Gastroesophageal sphincter (tissue), 4 donors: ENCODE measurements at places on chromosomes 7 and 10. TPM values are rescaled to one million over a fixed set of nuclear protein-coding genes. Genes with fewer than 3 reads are reported as not detected.
A peak's percentile ranks its signal among the peaks of the same experiment; 100 is the strongest.

- ATAC-seq: no peak
Measured at GRCh38 chr7:112708236-112708635, 82.0 kb downstream of the TMEM168 start.

DNA sequence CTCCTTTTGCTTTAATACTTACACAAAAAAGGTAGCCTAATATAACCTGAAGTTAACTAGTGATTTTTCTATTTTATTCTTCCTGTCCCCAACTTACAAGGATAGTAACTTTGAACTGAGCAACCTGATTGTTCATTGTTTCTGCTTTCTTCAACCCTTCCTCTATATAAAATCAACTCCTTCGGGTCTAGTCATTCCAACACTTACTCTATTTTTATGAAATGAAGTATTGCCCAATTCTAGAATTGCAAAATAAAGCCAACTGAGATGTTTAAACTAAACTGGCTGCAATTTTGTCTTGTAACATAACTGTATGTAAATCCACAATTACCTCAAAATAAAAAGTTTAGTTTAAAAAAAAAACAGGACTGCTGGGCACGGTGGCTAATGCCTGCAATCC lies 20.3 kb upstream of the DNA2 start:
- no peak for ATAC-seq

GRCh38 chr7:139820089-139820488 lies 9.0 kb upstream of the TBXAS1 start:
- no peak for ATAC-seq

DNA sequence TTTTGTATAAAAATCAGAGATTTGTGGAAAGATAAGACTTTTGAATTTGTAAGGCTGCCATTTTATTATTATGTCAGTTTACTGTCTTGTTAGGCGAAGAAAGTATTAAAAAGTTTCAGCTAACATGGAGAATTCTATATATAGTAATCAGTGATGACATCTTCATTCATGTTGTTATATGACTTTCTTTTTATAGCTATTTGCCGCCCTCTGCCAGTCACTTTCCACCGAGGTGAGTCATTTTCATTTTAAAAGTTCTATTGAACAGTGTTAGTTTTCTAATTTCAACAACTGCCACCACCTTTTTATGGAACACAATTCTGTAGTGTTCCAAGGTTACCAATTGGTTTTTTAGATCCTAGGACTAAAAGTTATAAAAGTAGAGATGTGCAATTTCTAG lies 11.8 kb downstream of the CUTC start:
- ATAC-seq: no peak

- ATAC-seq: no peak
Measured at GRCh38 chr7:139869886-139870285, 40.8 kb downstream of the TBXAS1 start.

The WDR11 gene
- total RNA-seq: 44.3 TPM

The CELF2 gene
- 82.4 TPM for total RNA-seq

- ATAC-seq: no peak
Measured at GRCh38 chr10:126867567-126868365, 37.5 kb upstream of the DOCK1 start.

The OPALIN gene
- total RNA-seq: not detected

- no peak for ATAC-seq
Measured at GRCh38 chr7:32481176-32481575, 9.0 kb downstream of the LSM5 start.

- ATAC-seq: no peak
Measured at GRCh38 chr7:18715988-18716387, 220.4 kb downstream of the HDAC9 start.

The GCK gene
- 0.54 TPM for total RNA-seq

GRCh38 chr10:102229810-102230263 lies 3.7 kb downstream of the ELOVL3 start:
- peak; percentile 38 for ATAC-seq

The UBTD1 gene
- total RNA-seq: 8.1 TPM

DNA sequence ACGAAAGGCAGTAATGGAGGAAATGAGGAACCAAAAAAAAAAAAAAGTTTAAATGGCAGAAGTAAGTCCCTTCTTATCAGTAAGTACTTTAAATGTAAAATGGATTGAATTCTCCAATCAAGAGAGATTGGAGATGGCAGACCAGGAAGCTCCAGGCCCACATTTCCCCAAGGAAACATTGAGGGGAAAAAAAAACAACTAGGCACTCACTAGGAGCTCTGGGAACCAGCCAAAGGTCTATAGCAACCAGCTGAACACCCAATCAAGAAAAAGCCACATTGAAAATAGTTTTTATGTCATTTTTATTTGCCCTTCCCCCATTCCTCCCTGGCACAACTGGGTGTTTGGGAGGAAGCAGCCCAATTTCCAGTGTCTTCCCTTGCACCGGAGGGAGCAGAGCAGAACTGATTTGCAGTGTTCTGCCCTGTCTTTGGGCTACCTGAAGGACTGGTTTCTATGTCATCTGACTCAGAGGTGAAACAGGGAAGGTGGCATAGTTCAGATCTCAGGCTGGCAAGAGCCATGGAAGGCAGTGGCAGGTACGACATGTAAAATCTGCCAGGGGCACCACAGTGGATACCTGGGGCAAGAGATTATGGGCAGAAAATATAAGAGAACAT lies 121.9 kb downstream of the SMURF1 start:
- ATAC-seq: no peak

- no peak for ATAC-seq
Measured at GRCh38 chr10:36448760-36449691, 676.4 kb upstream of the ANKRD30A start.

The SPDYE5 gene
- total RNA-seq: not detected

- no peak for ATAC-seq
Measured at GRCh38 chr10:2460812-2461211, 606.5 kb upstream of the PFKP start.

The NKX2-3 gene
- not detected for total RNA-seq

The IFIT2 gene
- 3.2 TPM for total RNA-seq

The HMX3 gene
- total RNA-seq: 1.1 TPM

DNA sequence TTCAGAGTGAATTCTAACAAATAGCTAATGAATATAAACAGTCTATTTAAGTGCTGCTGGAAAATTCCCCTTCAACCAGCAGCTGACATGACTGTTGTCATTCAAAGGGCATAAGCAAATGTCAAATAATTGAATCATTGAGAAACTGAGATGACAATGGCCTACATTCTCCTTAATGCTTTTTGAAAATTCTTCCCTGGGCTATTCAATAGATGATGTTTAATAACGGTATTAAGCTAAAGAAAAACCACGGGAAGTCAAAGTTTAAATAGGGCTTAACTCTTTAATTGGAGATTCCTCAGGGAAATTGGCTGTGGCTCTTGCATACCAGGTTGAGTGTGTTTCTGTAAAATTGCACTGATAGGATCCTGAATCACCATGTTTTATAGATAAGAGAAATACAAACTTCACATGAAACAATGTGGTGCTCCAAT lies 77.0 kb downstream of the ARL4A start:
- ATAC-seq: no peak

The EPHA1 gene
- total RNA-seq: not detected

The MSMB gene
- not detected for total RNA-seq

DNA sequence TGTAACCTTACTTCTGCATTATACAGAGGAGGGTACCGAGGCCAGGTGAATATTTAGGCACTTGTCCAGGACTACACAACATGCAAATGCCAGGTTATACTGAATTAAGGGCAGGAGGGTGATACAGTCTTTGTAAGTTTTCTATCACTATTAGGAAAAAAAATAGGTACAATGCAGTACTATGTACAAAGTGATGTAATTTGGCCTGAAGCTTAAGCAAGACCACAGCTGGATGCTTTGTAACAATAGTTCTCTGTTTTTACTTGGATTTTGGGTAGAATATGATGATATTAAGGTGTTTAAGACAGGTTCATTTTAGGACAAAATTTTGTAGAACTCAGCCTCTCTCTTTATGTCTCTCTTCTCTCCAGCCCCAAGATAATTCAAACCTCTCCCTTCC lies 2.8 kb upstream of the NXPH1 start:
- ATAC-seq: no peak

The SUN3 gene
- total RNA-seq: not detected

- peak; percentile 51 for ATAC-seq
Measured at GRCh38 chr7:106625678-106626301, 35.2 kb downstream of the CCDC71L start.

GRCh38 chr10:85447690-85448089 lies 918.9 kb downstream of the GRID1 start:
- no peak for ATAC-seq

GRCh38 chr10:92742331-92743228 lies 52.8 kb downstream of the HHEX start:
- no peak for ATAC-seq

DNA sequence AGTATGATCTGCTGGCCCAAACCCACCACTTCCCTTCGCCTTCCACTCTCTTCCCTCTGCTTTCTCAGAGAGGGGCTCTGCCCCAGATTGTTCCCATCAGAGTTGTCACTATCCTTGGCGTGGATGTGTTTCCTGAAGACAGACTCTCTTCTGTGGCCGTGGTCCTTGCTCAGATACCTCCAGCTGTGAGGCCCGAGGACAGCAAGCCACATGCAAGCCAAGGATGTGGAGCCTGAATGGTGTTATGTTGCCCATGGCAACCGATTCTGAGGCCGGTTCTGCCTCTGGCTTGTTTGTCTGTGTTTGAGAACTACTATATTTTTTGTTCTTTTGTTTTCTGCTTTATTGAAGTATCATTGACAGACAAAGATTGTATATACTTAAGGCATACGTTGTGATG lies 247.4 kb upstream of the PODXL start:
- no peak for ATAC-seq

The POLR3A gene
- 12.9 TPM for total RNA-seq

The CALML3 gene
- not detected for total RNA-seq

The NRCAM gene
- total RNA-seq: 4.7 TPM

The GNGT1 gene
- total RNA-seq: not detected

The MBL2 gene
- total RNA-seq: not detected

- ATAC-seq: no peak
Measured at GRCh38 chr7:145543242-145543641, 573.4 kb upstream of the CNTNAP2 start.

- ATAC-seq: peak; percentile 92
Measured at GRCh38 chr10:3452683-3453361, 280.2 kb upstream of the PITRM1 start.

DNA sequence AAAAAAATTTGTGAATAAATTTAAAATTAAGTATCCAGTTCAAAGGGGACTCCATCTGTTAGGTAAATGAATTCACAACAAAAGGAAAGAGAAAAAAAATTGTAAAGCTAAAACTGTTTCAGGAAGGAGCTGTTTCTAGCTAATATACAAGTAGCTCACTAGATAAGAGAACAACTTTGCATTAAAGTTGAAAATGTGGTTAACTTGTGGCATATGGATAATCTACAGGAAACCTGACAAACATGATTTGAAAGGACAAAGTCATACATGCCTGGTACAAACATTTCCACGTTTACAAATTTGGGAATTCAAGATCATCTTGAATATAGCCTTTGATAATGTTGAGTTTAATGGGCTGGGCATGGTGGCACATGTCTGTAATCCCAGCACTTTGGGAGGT lies 8.9 kb downstream of the NT5C3A start:
- ATAC-seq: no peak

The FKBP9 gene
- 94.8 TPM for total RNA-seq
